ENCODE measurements at places on chromosomes 1 and 21.

DNA sequence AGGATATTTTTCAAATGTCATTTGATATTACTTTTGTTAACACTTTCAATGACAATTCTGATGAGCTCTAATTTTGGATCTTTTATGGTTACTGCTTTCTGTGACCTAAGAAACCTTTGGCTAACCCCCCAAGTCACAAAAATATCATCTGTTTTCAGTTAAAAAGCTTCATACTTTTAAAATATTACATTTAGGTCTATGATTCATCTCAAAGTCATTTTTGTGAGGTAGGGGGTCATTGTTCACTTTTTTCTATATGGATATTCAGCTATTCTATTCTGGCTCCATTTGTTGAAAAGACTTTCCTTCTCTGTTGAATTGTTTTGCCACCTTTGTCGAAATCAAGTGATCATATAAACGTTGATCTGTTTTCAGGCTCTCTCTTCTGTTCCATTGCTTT is 44.8 kb downstream of the UCHL5 start:
- peak; percentile 60 for DNase-seq

GRCh38 chr1:227429447-227430359 is 111.4 kb upstream of the CDC42BPA start:
- peak; percentile 80 for DNase-seq

DNA sequence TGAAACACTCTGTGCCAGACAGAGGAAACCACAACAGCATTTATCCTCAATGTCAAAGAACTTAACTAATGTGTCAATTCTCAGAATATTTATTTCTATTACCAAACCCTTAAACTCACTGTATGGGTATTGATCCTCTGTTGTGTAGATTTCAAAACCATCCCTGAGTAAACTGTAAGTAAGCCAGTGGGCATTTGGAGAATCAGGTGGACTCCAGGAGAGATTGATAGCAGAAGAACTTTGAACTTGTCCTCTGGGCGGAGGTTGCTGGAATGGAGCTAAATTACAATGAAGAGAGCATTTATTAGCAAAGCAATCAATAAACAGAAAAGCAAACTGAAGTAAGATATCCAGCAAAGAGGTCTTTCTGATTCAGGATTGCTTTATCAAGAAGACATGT is 216.1 kb downstream of the USH2A start:
- DNase-seq, result no peak

DNA sequence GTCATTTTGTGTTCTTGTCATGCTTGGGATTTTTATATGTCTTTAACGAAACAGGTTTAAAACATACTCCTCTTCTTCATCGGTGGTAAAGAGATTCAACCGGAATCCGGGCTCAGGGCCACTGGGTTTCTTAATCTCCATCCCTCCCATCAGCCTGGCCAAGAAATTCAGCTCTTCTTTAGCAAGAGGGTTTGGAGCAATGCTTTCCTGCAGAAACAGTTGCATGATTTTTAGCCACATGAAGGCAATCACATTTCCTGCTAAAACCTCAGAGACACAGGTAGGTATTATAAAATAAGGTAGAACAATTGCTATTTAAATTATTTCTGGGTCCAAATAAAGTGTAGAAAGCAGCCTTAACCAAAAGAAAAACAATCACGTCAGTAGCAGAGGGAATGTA is 22.7 kb upstream of the LSM10 start:
- no peak for DNase-seq

- no peak for DNase-seq
These were observed 5.3 kb upstream of the DPT start for GRCh38 chr1:168734271-168734670.

DNA sequence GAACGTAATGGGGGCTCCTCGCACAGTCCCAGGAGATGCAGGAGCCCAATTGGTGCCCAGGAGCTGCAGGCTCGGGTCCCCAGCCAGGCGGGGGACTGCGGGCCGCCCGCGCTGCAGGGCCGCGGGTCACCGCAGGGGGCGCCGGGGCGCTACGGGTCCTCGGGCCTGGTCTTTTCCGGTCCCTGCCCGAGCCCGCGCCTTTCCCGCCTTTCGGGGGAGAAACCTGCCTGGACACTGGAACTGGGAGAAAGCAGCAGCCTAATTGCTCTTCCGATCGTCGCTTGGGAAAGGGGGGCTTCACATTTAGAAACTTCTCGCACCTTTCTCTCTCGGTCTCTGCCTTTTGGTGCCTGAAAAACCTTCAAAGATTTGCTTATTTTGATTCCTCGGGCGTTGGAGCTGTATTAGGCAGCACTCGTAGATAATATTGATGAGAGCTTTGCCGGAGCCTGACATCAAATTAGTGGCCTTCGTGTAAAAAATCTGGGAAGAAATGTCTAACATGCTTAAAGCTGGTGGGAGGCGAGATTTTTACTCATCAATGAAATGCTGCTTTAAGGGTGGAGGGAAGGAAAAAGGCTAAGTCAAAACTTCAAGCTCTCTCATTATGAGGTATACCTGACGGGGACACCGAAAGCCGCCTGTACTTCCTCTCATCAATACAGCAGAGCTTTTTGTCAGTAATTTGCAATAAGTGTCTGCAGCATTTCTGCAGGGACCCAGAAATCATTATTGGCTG is 12.6 kb upstream of the BARHL2 start:
- no peak for DNase-seq

- DNase-seq, result no peak
These were observed 4.3 kb upstream of the S100A9 start for GRCh38 chr1:153353226-153353947.

DNA sequence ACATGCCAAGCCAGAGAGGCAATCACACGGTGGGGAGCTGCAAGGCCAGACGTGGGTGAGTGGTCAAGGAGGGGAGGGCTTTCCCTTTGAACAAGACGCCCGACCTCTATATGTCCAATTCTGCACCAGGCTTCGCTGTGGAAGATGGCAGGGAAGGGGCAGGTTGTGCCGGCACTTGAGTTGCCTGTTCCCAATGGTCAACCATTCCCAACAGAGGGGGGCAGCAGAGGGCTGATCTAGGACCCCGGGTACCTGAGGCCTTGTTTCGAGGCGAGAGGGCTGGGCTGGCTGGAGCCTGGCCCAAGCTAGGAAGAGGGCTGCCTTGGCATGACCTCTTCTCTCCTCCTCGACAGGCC is 64.9 kb downstream of the TMEM53 start:
- DNase-seq, result peak; percentile 46

- DNase-seq, result no peak
These were observed 1512.2 kb downstream of the KCNT2 start for GRCh38 chr1:195096051-195096521.

- no peak for DNase-seq
These were observed 26.4 kb downstream of the KCNA10 start for GRCh38 chr1:110492573-110492972.

GRCh38 chr1:204891860-204892259 is 21.2 kb downstream of the NFASC start:
- peak; percentile 12 for DNase-seq

DNA sequence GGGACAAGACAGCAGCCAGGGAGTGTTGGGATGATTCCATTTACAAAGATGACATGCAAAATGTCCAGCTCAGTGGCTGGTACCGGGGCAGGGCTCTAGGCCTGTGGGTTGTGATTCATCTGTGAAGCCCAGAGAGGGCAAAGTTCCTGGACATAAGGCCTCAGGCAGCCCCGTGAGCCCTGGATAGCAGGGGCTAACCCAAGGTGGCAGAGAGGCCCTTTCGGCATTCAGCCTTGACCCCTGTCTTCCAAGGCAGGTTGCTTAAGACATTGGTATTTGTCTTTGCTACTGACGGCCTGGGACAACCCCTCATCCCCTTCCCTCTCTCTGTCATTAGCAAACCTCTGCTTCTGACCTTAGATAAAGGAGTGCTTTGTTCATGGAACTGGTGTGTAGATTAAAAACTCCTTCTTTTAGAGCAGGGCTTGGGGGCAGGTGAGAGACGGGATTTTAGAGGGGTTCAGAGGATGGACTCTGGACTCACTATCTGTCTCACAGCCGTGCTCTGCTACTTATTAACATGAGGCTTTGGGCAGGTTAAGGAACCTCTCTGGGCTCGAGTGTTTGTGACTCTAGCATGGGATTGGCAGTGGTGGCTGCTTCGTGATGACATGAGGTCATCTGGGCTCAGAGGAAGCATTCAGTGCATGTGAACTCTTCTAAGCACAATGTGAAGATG is 36.3 kb downstream of the TMEM51 start:
- no peak for DNase-seq

- peak; percentile 71 for DNase-seq
These were observed at the start of gene GLMP for GRCh38 chr1:156295391-156295947. Gene GLMP (minus strand): TSS chr1:156295679. CDS start chr1:156295645, 34 bp downstream.

- DNase-seq, result peak; percentile 94
These were observed 9.4 kb downstream of the ZCCHC17 start for GRCh38 chr1:31306278-31306677.

DNA sequence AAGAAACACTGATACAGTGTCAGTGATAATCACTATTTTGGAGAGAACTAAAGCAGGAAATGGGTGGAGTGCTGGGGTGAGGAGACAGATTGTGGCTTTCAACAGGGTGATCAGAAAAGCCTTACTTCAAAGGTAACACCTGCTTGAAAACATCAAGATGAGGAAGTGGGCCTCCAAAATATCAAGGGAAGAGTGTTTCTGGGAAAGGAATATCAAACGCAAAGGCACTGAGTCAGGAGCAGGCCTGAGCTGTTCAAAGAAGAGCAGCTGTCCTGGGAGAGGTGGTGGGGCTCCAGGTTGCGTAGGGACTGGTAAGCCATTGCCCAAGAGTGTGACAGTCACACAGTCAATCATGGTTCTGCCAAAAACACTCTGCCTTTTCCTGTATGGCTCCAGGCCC is 47.1 kb upstream of the ATP1A1 start:
- DNase-seq, result no peak

DNA sequence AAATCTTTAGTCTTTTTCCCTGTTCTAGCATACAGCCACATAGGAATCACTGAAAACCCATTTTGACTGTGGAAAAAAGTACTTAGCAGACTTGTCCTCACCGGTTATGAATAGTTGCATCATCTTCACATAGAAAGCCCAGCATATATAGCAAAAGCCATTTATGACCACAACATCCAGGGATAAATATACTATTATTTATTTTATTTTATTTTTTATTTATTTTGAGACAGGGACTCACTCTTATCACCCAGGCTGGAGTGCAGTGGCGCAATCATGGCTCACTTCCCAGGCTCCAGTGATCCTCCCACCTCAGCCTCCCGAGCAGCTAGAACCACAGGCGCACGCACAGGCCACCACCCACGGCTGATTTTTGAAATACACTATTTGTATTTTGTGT is 175.3 kb downstream of the GALNT2 start:
- DNase-seq, result no peak

DNA sequence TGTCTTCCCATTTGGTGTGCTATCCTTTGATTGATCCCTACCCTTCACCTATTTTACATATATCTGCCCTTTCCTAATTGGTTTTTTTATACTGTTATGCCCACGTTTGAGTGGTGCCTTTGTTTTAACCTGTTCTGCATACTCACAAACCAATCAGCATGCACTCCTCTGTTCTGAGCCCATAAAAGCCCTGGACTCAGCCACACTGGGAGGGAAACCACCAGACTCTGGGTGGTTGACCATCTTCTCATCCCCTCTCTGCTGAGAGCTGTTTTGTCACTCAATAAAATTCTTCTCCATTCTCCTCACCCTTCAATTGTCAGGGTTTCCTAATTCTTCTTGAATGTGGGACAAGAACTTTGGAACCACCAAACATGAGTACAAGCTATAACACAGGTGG is 989.8 kb downstream of the ADGRL2 start:
- no peak for DNase-seq

GRCh38 chr1:28740118-28740517 is 3.4 kb downstream of the YTHDF2 start:
- DNase-seq, result no peak

DNA sequence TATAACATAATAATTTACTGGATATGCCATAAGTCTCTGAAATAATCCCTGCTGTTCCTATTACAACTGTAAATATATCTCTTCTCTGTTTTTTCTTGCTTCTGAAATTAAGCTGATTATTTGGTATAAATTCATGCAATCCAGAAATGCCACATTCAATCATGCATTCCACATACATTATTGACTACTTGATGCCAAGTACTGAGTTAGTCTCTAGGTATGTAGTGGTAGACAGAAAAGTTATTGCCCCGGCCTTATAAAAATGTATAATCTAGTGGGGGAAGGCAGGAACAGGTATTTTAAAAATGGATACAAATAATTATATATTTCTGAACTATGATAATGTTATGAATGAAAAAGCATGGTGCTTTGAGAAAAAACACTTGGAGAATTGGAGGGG is 338.6 kb upstream of the SNX7 start:
- peak; percentile 72 for DNase-seq

DNA sequence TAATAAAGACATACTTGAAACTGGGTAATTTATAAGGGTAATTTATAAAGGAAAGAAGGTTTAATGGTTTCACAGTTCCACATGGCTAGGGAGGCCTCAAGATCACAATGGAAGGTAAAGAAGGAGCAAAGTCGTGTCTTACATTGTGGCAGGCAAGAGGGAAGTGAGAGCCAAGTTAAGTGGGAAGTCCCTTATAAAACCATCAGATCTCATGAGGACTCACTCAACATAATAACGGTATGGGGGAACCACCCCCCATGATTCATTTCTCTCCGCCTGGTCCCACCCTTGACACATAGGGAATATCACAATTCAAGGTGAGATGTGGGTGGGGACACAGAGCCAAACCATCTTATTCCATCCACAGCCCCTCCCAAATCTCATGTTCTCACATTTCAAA is 76.8 kb upstream of the ZNF678 start:
- no peak for DNase-seq

GRCh38 chr1:68826836-68827235 is 330.0 kb upstream of the DEPDC1 start:
- DNase-seq, result no peak

GRCh38 chr1:111973150-111973790 is 16.2 kb downstream of the KCND3 start:
- no peak for DNase-seq

GRCh38 chr1:230031131-230031530 is 35.9 kb upstream of the GALNT2 start:
- no peak for DNase-seq

DNA sequence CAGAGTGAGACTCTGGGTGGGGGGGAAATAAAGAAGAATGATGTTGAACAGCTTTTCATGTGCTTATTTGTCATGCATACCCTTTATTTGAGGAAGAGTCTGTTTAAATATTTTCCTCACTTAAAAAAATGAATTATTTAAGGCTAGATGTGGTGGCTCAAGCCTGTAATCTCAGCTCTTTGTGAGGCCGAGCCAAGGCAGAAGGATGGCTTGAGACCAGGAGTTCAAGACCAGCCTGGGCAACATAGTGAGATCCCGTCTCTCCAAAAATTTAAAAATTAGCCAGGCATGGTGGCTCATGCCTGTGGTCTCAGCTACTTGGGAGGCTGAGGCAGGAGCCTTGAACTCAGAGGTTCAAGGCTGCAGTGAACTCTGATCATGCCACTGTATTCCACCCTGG is 25.4 kb downstream of the SLC30A1 start:
- no peak for DNase-seq

- DNase-seq, result peak; percentile 7
These were observed 16.7 kb upstream of the ZYG11A start for GRCh38 chr1:52825868-52826267.

GRCh38 chr1:43952731-43953346 is 6.1 kb downstream of the IPO13 start:
- no peak for DNase-seq

GRCh38 chr1:182143825-182144645 is 82.5 kb upstream of the ZNF648 start:
- DNase-seq, result peak; percentile 69

Data from fibroblast of skin of scalp (primary cell).